ENCODE measurements at places on chromosomes 1 and 21.
A peak's percentile ranks its signal among the peaks of the same experiment; 100 is the strongest.

DNA sequence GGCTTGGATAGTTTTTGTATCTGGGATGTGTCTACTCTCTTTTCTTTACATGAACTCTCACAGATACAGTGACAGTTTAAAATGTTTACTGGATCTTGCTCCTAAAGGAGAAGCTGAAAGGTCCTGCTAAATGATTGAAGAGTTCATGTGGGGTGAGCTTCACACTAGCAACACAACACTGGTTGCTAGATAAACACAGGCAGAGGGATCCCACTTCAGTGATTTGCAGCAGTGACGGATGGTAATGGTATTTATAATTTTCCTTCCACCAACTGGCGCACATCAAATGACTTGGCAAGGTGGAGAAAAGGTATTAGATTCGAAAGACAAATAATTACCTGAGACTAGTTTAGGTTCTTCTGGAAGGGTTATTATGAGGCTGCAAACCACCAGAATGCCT, 270.2 kb downstream of the TBX15 start:
- no peak for DNase-seq

- DNase-seq: no peak
Measured at GRCh38 chr1:14140831-14141401, 440.9 kb downstream of the PRDM2 start.

DNA sequence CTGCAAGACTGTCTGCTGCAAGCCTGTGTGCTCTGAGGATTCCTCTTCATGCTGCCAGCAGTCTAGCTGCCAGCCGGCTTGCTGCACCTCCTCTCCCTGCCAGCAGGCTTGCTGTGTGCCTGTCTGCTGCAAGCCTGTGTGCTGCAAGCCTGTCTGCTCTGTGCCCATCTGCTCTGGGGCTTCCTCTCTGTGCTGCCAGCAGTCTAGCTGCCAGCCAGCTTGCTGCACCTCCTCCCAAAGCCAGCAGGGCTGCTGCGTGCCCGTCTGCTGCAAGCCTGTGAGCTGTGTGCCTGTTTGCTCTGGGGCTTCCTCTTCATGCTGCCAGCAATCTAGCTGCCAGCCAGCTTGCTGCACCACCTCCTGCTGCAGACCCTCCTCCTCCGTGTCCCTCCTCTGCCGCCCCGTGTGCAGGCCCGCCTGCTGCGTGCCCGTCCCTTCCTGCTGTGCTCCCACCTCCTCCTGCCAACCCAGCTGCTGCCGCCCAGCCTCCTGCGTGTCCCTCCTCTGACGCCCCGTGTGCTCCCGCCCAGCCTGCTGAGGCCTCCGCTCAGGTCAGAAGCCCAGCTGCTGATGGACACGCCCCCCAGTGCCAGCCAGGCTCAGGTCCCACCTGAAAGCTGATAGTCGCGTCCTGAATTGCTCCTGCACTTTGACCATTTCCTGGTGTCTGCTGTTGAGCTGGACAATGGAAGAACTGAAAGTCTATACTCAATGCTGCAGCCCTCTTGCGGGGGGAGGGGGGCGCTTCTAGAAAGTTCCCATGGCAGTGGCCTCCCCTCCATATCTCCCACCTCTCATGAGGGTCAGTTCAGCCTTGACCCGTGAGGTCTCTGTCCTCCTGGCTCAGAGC, 1.2 kb downstream of the KRTAP10-4 start:
- DNase-seq: no peak

DNA sequence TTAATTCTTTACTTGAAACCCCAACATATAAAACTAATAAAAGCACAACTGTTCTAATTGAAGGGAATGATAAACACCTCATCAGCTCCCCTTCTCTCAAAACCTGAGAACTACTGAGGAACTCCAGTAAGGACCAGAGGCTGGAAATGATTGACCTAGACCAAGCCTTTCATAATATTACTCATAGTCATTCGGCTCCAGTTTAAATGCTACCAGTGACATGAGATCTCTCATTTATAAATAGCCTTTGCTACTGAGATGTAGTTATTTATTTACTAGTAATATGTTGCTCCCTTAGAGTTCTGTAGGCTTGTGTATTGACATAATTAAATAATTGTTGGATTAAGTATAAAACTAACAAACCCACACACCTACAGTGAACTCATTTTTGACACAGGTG, 209.8 kb upstream of the PRMT6 start:
- DNase-seq: no peak

- no peak for DNase-seq
Measured at GRCh38 chr1:44694863-44695478, 20.5 kb downstream of the ARMH1 start.

DNA sequence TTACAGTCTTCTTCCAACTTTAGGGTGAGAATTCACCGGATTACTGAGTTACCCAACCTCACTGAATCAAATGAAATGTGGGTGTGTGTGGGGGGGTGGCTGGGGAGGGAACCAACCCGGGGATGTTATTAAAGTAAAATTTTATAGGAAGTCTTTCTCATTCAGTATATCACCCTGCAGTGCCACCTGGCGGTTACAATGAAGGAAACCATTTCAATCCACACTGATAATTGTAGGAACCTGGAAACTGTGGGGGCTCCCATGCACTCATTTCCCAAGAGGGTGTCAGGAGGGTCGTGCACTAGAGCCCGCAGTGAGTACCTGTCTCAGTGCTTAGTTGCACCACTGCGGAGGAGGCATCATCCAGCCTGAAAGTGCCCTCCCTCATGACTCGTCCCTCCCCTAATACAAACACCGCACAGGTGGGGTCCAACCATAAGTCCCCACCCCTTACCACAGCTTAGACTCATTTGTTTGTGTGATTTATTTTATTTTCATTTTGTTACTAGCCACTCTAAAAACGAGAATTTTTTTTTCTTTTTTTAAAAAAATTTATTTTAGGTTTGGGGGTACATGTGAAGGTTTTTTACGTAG, 29.1 kb upstream of the IGSF5 start:
- peak; percentile 3 for DNase-seq

DNA sequence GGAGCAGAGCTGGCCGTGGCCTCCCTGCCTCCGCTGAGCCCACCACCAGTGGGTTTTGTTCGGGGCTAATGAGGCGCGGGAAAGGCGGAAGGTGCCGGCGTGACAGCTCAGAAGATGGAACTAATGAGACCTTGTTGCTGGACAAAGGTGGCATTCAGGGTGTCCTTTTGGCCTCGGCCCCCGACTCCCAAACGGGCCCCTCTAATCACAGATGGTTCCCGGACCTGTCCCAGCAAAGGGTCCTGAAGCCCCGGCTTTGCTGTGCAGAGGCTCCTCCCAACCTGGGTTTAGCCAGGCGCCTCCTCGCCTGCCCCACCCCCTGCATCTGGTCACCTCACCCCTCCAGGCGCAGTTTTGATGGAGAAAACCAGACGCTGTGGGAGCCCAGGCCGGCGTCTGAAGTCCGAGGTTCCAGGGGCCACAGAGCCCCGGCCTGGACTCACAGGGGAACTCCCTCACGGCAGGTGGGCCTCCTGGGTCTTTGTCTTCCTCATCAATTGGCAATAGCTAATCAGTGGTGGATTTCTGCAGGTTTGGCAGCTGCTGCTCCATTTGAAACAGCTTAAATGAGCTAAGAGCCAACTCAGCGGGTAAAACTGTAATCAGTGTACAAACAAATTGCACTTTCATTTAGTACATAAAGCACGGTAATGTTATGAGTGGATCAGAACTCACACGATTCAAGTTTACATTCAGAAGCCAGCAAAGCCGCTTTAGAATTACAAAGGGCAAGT, 44.3 kb upstream of the ADARB1 start:
- no peak for DNase-seq

GRCh38 chr1:47184822-47185677, 4.8 kb downstream of the PDZK1IP1 start:
- no peak for DNase-seq

GRCh38 chr1:56821462-56821797, 2.2 kb upstream of the FYB2 start:
- DNase-seq: no peak

GRCh38 chr1:57520743-57521515, 97.1 kb upstream of the DAB1 start:
- DNase-seq: no peak

- no peak for DNase-seq
Measured at GRCh38 chr1:206705726-206706297, 21.1 kb downstream of the MAPKAPK2 start.

GRCh38 chr1:223225481-223225880, 82.4 kb upstream of the TLR5 start:
- no peak for DNase-seq

DNA sequence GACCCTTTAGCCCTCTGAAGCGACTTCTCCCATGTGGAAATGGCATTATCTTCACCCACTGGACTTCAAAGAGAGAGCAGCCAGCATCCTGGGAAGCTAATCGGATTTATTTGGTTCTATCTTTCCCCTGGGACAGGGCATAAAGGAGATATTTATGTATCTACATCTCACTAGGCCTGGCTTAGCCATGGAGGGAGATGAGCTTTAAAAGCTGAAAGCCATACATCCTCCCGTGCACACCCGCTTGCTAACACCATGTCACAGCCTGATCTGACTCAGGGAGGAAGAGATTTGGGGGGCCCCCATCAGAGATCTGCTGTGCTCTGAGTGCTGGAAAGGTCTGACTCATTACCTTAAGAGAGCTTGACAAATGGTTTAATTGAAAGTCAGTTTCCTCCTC, 155.9 kb downstream of the PLXNA2 start:
- no peak for DNase-seq

GRCh38 chr1:241533326-241534115, 1.3 kb downstream of the KMO start:
- no peak for DNase-seq

DNA sequence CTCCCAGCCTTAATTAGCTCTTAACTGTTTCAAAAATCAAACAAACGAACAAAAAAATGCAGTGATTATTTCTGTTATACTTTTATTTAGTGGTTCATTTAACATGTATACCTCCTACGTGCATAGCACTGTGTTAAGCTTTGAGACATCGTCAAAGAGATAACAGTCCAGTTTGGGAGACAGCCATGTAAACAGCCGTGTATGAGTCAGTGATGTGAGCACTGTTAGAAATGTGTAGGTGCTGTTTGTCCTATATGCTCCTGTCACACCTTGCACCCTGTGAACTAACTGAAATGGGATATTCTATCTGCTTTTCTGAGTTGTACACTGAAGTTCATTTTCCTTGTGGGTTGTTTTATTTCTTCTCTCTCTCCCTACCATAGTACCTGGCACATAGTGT, 109.7 kb upstream of the CACYBP start:
- no peak for DNase-seq

GRCh38 chr1:200217703-200218102, 190.2 kb downstream of the NR5A2 start:
- no peak for DNase-seq

DNA sequence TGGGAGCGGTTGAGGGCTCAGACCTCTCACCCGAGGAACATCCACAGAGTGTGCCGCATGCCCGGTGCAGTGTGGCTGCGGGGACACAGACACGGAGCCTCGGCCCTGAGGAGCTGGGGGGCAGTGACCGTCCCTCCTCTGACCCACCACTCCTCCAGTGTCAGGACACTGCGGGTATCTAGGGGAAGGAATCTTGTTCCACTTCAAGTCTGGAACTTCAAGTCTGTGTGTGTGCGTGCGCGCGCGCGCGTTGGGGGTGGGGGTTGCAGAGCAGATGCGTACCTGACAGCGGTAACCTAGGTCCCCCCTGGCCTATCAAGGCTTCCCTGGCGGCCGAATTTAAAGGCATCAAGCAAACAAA, 17.3 kb downstream of the PCSK9 start:
- DNase-seq: no peak

- DNase-seq: no peak
Measured at GRCh38 chr1:184036517-184036949, 995 bp downstream of the COLGALT2 start.

- no peak for DNase-seq
Measured at GRCh38 chr1:193729429-193729828, 543.0 kb upstream of the B3GALT2 start.

GRCh38 chr1:86200901-86201300, 44.3 kb upstream of the COL24A1 start:
- no peak for DNase-seq

DNA sequence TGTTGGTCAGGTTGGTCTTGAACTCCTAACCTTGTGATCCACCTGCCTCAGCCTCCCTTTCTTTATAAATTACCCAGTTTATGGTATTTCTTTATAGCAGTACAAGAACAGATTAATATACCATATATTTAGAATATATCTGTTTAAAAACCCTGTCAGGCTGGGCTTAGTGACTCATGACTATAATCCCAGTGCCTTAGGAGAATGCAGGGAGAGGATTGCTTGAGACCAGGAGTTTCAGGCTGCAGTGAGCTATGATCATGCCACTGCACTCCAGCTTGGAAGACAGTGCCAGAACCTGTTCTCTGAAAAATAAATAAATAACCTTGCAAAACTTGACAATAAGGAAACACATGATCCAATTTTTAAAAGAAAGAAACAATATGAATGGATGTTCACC, 43.9 kb downstream of the ZNF684 start:
- no peak for DNase-seq

DNA sequence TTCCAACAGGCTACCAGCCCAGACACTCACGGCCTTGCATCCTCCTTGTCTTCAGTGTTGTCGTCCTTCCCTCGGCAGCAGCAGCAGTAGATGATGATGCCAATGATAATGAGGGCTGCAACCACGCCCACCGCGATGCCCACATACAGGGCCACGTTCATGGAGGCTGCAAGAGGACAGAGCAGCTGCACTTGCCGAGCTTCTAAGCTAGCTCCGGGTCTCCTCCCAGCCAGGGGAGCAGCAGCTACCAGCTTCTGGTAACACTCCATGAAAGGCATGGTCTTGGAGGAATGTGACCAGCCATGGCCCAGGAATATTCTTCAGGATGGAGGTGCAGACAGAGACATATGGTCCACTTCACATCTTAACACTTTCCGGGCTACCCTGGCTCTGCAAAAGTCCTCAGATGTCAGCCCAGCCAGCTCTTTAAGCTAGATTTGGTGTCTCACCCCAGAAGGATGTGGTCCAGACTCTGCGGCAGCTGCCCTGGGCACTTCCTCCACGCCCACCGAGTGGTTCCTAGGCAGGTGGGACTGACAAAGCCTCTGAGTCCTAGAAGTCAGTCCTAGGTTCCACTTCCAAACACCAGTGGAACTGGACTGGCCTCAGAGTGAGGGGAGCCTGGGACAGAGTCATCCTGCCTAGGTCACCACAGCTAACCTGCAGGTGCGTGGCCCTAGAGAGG, 35.1 kb downstream of the GPA33 start:
- no peak for DNase-seq

GRCh38 chr1:165633614-165634013, 2.6 kb downstream of the MGST3 start:
- DNase-seq: no peak

GRCh38 chr1:87398641-87399040, 70.0 kb downstream of the LMO4 start:
- DNase-seq: no peak

DNA sequence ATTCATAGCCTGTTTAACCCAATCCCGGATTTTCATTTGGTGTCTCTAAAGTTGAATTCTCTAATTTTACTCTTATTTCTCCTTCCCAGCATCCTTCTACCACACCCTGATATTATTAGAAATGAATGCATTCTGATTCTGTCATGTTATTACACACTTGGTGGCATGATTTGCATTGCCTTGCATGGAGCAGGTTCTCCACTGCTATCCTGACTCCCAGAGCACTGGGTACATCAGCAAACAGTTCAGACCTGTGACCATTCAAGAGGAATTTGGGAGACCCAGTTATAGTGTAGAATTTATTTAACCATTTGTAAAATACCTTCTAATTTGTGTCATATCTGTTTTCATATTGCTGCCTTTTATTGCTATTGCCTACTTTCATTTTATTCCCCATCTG, 2.6 kb downstream of the LRRC8B start:
- no peak for DNase-seq

Measured in stimulated activated CD8-positive, alpha-beta memory T cell treated with anti-CD3 and anti-CD28 coated beads, Interleukin-15, amount 100 ng/mL, for 24 hours (primary cell).